LHCN-M2 (cell line): ENCODE measurements at places on chromosomes 1 and 21. TPM values are rescaled to one million over a fixed set of nuclear protein-coding genes. Genes with fewer than 3 reads are reported as not detected.

DNA sequence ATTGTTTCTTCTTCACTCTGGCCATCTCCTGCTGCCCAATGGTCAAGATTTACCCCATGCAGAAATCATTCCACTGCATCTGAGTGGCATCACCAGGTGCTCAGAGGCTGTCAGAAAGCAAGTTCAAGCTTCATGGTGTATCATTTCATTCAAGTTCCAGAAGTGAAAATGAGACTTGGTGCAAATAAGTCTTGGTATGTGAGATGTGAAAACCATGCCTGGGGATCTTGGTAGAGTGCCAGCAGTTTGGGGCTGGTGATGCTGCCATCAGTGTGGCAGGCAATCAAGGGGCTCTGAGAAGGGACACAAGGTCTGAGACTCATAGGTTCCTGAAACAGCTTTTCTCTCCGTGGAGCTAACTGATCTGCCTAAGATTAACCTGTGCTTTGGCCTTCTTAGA lies 52.0 kb downstream of the CD2 start:
- DNase-seq: peak; percentile 32

- DNase-seq: no peak
Observed at GRCh38 chr1:227733751-227734545, 1.2 kb downstream of the JMJD4 start.

DNA sequence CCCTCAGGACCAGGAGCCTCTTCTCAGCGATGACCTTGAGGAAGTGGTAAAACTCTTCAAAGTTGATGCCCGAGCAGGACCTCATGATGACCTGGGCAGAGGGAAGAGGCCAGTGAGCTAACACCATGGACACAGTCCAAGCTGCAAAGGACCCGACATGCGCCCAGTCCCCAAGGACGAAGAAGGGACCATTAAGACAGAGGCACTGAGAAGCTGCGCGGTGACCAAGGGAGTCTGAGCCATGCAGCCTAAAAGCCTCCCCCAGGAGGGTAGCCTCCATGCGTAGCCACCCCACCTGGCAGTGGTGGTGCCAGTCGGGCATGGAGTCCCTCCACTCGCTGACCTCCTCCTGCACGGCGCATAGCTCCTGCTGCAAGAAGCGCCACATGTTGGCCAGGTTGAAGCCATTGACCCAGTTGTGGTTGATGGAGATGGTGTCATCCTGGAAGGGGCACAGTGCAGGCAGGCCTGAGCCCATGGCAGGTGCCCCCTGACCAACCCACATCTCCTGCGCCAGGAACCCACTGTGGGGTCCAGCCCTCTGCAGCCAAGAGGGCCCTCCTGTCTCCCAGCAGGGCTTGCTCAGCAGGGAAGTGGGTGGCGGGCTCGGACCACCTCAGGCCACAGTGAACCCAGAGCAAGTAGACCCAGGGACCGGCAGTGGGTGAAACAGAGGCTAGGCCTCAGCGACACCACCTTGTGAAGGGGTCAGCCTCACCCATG lies 2.4 kb downstream of the JMJD4 start:
- no peak for DNase-seq

The GRIK1 gene
- not detected in 2 replicates for total RNA-seq

The LCE1E gene
- total RNA-seq: not detected in 2 replicates

DNA sequence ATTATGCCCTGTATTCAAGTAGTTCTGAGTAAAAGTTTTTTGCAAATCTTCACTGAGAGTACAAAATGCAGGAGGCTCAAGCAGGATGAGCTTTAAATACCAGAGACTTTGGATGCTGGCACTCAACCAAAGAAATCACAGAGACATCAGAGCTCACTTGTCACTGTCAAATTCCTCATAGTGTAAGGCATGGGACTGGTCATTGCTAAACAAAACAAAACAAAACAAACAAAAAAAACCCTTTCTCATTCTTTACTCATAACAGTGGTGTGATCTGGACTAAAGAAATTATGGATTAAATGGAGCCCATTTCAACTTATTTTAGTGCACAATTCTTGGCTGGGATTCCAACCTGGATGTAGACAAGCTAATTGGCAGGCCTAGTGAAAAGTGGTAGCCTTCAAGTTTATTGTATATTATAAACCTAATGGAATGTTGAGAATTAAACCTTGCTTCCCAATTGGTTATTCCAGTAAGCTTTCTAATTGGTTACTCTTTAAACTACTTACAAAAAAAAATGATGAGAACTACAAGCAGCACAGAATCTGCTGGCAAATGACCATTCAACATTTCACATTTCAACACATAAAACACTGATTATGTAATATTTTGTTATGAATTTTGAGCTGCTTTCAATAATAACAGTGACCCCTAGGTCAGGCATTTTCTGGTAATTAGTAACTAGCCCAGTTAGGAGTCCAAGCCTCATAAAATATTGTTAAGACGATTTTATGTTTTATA lies 30.6 kb upstream of the NEK7 start:
- DNase-seq: peak; percentile 92

The CDA gene
- total RNA-seq: not detected in 2 replicates

The GUCA2B gene
- not detected in 2 replicates for total RNA-seq

The FNDC5 gene
- total RNA-seq: 8.7 and 28.5 TPM in 2 replicates

DNA sequence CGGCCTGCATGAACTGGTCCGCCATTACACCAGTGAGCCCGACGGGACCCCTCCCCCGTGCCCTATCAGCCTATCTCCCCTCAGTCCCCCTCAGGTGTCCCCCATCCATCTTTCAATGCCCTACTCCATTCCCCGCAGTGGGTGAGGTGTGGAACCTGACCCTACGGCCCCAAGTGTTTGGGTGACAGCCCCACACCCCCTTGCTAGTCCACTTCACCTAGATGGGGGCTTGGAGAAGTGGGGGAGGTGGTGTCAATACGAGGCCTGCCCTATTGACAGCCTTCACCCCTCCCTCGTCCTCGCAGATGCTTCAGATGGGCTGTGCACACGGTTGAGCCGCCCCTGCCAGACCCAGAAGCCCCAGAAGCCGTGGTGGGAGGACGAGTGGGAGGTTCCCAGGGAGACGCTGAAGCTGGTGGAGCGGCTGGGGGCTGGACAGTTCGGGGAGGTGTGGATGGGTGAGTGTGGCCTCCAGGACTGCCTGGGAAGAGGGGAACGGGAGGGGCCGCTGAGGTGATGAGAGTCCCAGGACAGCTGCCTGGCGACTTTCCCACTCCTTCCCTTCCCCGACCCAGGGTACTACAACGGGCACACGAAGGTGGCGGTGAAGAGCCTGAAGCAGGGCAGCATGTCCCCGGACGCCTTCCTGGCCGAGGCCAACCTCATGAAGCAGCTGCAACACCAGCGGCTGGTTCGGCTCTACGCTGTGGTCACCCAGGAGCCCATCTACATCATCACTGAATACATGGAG lies 15.7 kb upstream of the HDAC1 start:
- peak; percentile 15 for DNase-seq

DNA sequence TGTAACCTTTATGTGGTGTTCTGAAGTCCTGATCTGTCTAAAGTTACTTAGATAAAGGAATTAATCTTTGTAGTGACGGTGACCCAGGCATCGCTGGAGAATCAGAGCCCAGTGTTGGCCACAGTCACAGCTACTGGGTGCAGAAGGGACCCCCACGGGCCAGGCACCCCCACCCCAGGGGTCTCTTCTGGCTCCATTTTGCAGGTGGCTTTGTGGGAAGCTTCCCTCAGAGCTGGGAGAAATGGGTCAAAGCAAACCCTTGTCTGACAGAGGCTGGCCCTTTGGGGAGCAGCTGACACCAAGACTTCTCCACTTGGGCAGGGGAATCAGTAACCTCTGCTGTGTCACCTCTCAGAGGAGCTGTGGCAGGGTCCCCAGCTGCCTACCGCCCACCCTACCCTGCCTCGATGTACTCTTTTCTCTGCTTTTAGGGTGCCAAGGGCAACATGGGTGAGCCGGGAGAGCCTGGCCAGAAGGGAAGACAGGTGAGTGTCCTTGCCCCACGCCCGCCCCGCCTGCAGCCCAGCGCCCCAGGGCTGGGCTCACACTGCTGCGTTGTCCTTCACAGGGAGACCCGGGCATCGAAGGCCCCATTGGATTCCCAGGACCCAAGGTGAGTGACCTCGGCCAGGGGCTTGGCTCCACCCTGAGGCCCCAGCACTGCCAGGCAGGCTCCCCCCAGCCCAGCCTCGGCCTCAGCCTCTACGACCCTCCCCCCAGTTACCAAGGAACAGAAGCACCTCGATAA lies 17.7 kb downstream of the COL6A2 start:
- DNase-seq: no peak

GRCh38 chr1:228043281-228043848 lies 36.6 kb downstream of the WNT3A start:
- DNase-seq: peak; percentile 4

The PLD5 gene
- total RNA-seq: 0.11 and 0.90 TPM in 2 replicates

- DNase-seq: peak; percentile 77
Observed at GRCh38 chr1:221435504-221435904, 306.4 kb downstream of the DUSP10 start.

DNA sequence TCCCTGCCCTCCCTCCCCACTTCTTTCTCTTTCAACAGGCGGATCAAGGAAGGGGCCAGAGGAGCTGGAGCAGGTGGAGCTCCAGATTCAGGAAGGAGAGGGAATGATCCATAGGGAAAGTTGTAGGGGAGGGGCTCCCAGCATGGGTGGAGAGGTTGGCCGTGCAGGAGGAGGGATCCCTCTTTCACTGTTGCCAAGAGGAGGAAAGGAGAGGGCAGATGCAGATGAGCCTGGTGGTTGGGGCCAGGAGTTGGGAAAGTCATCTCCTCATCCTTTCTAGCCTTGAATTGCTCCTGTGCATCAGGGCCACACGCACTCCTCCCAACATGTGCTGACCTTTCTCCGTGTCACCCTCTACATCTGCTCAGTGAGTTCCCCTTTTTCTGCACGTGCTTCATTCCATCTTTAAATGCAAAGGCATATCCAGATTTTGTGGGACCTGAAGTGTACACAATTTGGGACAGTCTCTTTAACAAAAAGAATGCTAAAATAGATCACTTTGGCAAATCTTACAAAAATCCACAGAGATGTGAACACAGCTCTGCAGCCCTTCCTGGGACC lies 32.4 kb downstream of the ZBTB18 start:
- no peak for DNase-seq

The CD1D gene
- 0.11 TPM in 1 of 2 replicates, not detected in the other for total RNA-seq

The OR14K1 gene
- total RNA-seq: not detected in 2 replicates

- peak; percentile 18 for DNase-seq
Observed at GRCh38 chr1:71093938-71094337, 13.1 kb upstream of the ZRANB2 start.

The ZFP69B gene
- total RNA-seq: 4.9 and 6.8 TPM in 2 replicates

DNA sequence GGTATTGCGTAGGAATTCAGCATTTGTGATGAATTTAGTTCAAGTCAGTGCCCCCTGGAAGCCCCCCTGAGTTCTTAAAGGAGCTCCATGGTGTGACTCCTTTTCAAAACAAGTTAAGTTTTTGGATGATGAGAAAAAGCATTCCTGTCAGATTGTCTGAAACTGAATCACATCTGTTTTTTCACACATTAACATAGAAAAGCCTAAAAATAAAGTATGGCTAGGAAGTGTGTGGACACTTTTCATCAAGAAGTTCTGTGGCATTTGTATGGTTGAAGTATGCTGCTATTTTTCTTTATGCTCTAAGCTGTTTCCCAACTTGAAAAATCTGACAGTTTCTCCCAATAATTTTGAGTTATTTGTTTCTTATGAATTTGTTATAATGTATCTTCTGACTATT lies 33.7 kb downstream of the PRDM2 start:
- DNase-seq: no peak

- DNase-seq: no peak
Observed at GRCh38 chr1:4796161-4797015, 142.0 kb downstream of the AJAP1 start.

The TTC24 gene
- total RNA-seq: not detected in 2 replicates

DNA sequence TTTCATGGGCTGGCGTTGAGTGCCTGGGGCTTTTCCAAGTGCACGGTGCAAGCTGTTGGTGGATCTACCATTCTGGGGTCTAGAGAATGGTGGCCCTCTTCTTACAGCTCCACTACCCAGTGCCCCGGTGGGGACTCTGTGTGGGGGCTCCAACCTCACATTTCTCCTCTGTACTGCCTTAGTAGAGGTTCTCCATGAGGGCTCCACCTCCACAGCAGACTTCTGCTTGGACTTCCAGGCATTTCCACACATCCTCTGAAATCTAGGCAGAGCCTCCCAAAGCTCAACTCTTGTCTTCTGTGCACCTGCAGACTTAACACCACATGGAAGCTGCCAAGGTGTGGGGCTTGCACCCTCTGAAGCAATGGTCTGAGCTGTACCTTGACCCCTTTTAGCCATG lies 82.1 kb downstream of the CCDC18 start:
- DNase-seq: no peak

The COL8A2 gene
- total RNA-seq: 0.11 and 0.26 TPM in 2 replicates

DNA sequence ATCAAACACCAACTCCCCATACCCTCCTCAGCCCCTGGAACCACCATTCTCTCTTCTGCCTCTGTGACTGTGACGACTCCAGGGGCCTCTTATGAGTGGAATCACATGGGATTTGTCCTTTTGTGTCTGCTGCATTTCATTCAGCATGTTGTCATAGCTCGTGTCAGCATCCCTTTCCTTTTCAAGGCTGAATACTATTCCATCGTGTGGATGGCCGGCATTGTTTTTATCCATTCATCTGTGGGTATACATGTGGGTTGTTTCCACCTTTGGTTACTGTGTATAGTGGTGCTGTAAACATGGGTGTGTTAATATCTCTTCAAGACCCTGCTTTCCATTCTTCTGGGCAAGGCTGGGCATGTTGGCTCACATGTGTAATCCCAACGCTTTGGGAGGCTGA lies 17.1 kb upstream of the OBSCN start:
- no peak for DNase-seq

- peak; percentile 35 for DNase-seq
Observed at GRCh38 chr21:36663033-36663855, 35.7 kb upstream of the SIM2 start.

The CD84 gene
- not detected in 2 replicates for total RNA-seq

The SLAMF7 gene
- total RNA-seq: not detected in 2 replicates

- no peak for DNase-seq
Observed at GRCh38 chr1:1051127-1051810, 22.8 kb downstream of the RNF223 start.

- no peak for DNase-seq
Observed at GRCh38 chr1:110638058-110638457, 31.9 kb upstream of the KCNA2 start.

DNA sequence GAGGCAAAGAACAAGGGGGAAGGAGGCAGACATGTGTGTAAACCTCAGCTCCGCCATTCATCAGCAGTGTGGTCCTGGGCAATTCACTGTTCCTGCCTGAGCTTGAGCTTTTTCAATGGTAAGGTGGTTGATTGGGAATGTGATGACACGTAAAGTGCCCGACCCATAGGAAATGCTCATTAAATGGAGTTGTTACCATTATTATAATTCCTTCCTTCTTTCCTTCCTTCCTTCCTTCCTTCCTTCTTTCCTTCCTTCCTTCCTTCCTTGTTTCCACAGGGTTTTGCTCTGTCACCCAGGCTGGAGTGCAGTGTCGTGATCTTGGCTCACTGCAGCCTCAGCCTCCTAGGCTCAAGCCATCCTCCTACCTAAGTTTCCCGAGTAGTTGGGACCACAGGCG lies 4.3 kb downstream of the GPR37L1 start:
- DNase-seq: no peak

GRCh38 chr1:213281640-213282301 lies 230.7 kb downstream of the RPS6KC1 start:
- no peak for DNase-seq

The NR0B2 gene
- not detected in 2 replicates for total RNA-seq

GRCh38 chr1:206969090-206969489 lies 1.2 kb downstream of the FCAMR start:
- no peak for DNase-seq
